MCF 10A (cell line): ENCODE measurements at places on chromosomes 13 and 19.
A peak's percentile ranks its signal among the peaks of the same experiment; 100 is the strongest.

DNA sequence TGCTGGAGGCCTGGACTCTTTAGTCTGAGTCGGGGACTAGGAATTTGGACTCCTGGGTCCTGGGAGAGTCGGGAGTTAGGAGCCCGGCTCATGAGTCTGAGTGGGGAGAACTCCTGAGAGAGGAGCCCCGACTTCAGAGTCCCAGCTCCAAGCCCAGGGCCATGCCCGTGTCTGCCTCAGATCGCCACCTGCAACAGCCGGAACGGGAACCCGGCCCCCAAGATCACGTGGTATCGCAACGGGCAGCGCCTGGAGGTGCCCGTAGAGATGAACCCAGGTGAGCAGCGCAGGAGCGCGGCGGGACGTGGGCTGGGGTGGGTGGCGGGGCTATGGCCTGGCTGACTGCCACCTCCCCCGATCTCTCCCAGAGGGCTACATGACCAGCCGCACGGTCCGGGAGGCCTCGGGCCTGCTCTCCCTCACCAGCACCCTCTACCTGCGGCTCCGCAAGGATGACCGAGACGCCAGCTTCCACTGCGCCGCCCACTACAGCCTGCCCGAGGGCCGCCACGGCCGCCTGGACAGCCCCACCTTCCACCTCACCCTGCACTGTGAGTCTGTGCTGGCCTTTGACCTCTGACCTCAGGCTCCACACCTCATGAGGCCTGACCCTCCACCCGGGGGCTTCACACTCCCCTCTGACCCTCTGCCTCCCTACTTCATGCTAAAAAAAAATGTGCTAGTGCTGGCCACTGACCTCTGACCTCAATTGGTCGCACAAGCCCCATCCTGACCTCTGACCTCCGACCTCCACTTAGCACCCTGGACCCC lies 4.4 kb downstream of the BCAM start:
- H3K4me1 ChIP-seq: peaks cover 7% of the 10 kb centered on the region
- DNase-seq: no peak
- H3K27me3 ChIP-seq: no peaks in the 10 kb centered on the region
- H3K36me3 ChIP-seq: peaks cover 4% of the 10 kb centered on the region
- no peak overlapping the region for H3K4me3 ChIP-seq

DNA sequence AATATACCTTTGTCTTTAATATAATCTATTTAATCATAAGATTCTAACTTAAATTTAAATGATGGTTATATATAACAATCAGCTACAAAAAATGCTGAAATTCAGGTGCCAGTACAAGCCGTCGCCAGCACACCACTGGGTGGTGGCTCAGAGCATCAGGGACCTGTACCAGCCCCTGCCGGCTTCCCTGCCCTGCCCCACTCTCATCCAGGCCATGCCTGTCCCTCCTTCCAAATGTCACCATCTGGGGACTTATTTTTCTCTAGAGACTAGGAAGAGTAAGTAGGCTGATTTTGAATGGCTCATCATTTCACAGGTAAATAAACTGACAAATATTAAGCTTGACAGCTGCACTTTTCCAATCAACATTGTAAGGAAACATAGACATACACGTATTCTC lies 1.6 kb downstream of the METTL21C start:
- H3K27me3 ChIP-seq: peaks cover 19% of the 10 kb centered on the region
- no peaks in the 10 kb centered on the region for H3K36me3 ChIP-seq
- H3K4me3 ChIP-seq: no peak overlapping the region
- DNase-seq: no peak
- no peaks in the 10 kb centered on the region for H3K4me1 ChIP-seq
- no peak overlapping the region for H3K27ac ChIP-seq

- no peak for DNase-seq
- H3K4me3 ChIP-seq: no peak within 1 kb of the TSS
- peaks cover 16% of the 10 kb centered on the region for H3K27me3 ChIP-seq
Observed at GRCh38 chr19:51760697-51761356, at the start of gene FPR2. Gene FPR2, plus strand, starts transcription at chr19:51761180. Its CDS starts 7,479 bp downstream, at chr19:51768659.

GRCh38 chr13:42547612-42548011 lies 26.3 kb upstream of the TNFSF11 start:
- H3K36me3 ChIP-seq: no peaks in the 10 kb centered on the region
- H3K4me1 ChIP-seq: peaks cover 6% of the 10 kb centered on the region
- H3K27me3 ChIP-seq: no peaks in the 10 kb centered on the region
- DNase-seq: no peak
- H3K4me3 ChIP-seq: no peak overlapping the region

GRCh38 chr19:13101590-13102415 lies 855 bp downstream of the LYL1 start:
- H3K4me3 ChIP-seq: no peak overlapping the region
- H3K27ac ChIP-seq: no peak overlapping the region
- H3K36me3 ChIP-seq: peaks cover 10% of the 10 kb centered on the region
- no peaks in the 10 kb centered on the region for H3K27me3 ChIP-seq
- DNase-seq: no peak

- H3K4me1 ChIP-seq: peaks cover 8% of the 10 kb centered on the region
- no peak overlapping the region for H3K4me3 ChIP-seq
- no peaks in the 10 kb centered on the region for H3K36me3 ChIP-seq
Observed at GRCh38 chr13:46866150-46866549, 30.7 kb downstream of the HTR2A start.

DNA sequence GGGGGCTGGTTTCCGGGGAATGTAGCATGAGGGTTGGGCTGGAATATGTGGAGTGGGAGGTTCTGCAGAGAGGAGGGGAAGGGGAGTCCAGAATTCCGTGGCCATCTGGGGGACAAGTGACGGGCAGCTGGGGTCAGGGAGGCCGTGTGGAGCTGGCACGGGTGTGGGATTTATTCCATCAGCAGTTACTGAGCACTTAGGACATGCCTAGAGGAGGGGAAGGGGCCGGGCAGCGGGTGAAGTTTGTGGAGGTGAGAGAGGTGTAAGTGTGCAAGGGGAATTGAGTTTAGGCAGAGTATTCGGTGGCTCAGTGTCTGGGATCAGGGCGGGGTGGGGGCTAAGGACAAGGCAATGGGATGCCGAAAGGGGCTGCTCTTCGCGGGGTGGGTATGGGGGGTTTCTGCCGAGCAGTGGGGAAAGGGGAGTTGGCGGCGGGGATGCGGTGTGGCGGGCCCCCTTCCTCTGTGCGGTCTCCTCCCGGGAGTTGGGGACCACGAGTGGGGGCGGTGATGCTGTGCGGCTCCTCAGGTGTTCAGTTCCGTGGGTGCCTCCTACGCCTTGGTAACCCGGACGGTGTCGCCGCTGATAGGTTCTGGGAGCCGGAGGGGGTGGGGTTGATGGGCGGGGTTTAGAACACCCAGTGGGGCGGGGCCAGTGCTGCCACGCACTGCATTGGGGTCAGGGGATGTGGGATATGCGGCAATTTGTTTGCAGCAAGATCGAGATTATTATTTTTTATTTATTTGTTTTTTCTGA lies 5.4 kb downstream of the CCDC61 start:
- H3K27ac ChIP-seq: no peak overlapping the region
- peaks cover 22% of the 10 kb centered on the region for H3K36me3 ChIP-seq
- no peaks in the 10 kb centered on the region for H3K27me3 ChIP-seq
- H3K4me1 ChIP-seq: peaks cover 33% of the 10 kb centered on the region

- no peak overlapping the region for H3K27ac ChIP-seq
- H3K4me1 ChIP-seq: peaks cover 33% of the 10 kb centered on the region
- peak; percentile 58 for DNase-seq
- peak overlapping the region; percentile 38 for H3K4me3 ChIP-seq
- no peaks in the 10 kb centered on the region for H3K36me3 ChIP-seq
Observed at GRCh38 chr19:40596608-40597328, 4.4 kb upstream of the LTBP4 start.

- DNase-seq: no peak
- no peaks in the 10 kb centered on the region for H3K27me3 ChIP-seq
- H3K4me1 ChIP-seq: no peaks in the 10 kb centered on the region
- no peak overlapping the region for H3K4me3 ChIP-seq
Observed at GRCh38 chr13:107075576-107075975, 507.6 kb upstream of the ARGLU1 start.

GRCh38 chr19:15810335-15810734 lies 5.1 kb downstream of the OR10H1 start:
- H3K4me1 ChIP-seq: no peaks in the 10 kb centered on the region
- H3K4me3 ChIP-seq: no peak overlapping the region
- no peaks in the 10 kb centered on the region for H3K36me3 ChIP-seq
- no peak overlapping the region for H3K27ac ChIP-seq
- H3K27me3 ChIP-seq: peaks cover 19% of the 10 kb centered on the region
- peak; percentile 25 for DNase-seq

- H3K27ac ChIP-seq: no peak overlapping the region
- no peak overlapping the region for H3K4me3 ChIP-seq
- no peaks in the 10 kb centered on the region for H3K36me3 ChIP-seq
- peaks cover 3% of the 10 kb centered on the region for H3K4me1 ChIP-seq
- H3K27me3 ChIP-seq: no peaks in the 10 kb centered on the region
- DNase-seq: no peak
Observed at GRCh38 chr13:42607546-42607945, 33.6 kb downstream of the TNFSF11 start.

DNA sequence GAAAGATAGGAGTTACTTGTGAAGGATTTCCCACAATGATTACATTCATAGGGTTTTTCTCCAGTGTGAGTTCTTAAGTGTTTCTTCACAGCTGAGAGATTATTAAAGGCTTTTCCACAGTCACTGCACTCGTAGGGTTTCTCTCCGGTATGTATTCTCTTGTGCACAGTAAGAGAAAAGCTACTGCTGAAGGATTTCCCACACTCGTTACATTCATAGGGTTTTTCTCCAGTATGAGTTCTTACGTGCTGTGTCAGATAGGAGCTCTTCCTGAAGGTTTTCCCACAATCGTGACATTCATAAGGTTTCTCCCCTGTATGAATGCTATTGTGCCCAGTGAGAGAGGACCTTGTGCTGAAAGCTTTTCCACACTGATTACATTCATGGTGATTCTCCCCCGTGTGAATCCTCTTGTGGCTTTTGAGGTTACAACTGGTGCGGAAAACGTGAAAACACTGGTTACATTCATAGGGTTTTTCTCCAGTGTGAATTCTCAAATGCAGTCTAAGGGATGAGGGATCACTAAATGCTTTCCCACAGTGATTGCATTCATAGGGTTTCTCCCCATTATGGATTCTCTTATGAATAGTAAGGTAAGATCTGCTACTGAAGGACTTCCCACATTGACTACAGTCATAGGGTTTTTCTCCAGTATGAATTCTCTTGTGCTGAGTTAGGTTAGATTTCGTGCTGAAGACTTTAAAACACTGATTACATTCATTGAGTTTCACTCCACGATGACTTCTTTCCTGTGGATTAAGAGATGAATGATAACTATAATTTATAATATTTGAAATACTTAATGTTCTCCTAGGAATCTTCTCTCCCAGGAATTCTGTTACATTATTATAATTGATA lies 20.6 kb downstream of the ZNF558 start:
- no peak overlapping the region for H3K4me3 ChIP-seq
- H3K27ac ChIP-seq: no peak overlapping the region
- no peaks in the 10 kb centered on the region for H3K27me3 ChIP-seq
- H3K36me3 ChIP-seq: peaks cover 79% of the 10 kb centered on the region

DNA sequence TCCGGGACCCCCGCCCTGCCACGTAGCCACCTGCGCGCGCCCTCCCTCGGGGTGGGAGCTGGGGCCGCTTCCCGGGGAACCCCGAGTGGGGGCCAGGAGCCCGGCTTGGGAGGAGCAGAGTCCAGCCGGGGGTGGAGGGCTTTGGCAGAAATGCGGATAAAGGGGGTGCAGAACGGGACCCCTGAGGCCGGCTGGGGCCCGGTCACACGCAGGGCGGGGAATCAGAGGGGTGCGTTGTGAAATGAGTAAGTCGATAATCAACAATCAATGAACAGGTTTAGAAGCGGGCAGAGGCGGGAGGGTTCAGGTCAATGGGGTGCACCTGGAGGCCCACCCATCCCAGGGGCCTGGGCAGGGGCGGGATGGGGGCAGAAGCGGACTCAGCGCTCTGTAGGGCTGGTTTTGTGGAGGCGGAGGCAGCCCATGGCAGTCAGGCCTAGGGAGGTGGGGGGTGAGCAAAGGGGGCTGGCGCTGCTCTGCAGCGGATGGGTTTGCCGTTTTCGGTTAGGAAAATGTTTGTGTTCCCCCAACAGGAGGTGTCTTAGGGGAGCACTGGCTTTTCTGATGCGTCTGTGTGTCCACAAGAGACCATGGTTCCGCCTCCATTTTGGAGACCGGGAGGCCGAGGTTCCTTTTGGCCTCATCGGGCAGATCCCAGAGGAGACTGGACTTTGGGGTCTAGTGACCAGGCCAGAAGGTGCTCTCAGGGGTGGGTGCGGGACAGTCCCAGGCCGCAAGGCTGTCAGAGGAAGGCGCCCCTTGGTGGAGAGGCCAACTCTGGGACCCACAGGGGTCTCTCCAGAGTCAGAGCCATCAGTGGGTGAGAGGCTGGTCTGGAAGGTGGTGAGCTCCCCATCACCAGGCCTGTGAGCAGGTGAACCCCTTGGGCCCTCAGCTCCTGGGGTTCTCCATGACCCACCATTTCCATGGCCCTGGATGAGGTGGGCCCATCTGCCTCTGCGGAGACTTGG lies 683 bp upstream of the DIRAS1 start:
- no peaks in the 10 kb centered on the region for H3K27me3 ChIP-seq
- peaks cover 1% of the 10 kb centered on the region for H3K4me1 ChIP-seq
- peak overlapping the region; percentile 27 for H3K27ac ChIP-seq
- H3K4me3 ChIP-seq: no peak overlapping the region
- no peaks in the 10 kb centered on the region for H3K36me3 ChIP-seq

DNA sequence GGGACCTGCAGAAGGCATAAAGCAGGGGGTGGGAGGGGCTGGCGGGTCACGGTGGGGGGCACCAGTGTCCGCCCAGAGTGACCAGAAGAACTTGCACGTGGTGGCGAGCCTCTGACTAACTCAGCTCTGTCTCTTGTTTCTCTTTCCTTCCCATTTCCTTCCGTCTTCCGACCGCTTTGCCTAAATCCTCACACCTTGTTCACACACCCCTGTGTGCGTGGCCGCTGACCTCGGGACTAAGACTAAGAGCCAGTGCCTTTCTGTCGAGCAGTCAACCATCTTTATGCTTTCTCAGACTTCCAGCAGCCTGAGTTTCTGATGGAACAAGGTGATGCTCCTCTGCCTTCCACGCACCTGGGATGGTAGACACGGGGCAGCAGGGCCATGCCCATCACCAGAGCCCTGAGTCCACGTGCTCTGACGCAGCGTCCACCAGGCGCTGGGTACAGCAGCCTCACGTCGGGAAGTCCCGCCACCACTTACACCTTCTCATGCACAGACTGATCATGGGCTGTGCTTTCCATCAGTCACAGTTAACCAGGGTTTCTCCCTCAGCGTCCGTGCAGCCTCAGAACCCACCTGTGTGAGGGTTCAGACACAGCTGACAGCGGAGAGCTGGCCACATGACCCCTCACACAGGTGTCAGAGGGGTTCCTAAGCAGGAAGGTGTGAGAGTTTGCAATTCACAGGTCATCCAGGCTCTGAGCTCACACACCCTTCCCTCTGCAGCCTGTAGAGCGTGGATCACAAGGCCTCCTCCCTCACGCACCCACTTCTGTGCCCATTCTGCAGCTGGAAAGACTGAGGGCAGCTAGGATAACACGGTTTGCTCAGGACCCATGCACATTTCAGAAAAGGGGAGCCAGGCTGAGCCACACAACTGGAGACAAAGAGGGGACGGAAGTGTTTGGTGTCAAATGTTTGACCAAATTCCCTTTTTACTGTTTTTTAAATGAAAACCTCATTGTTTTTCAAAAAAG lies 90.7 kb upstream of the MCF2L start:
- H3K4me1 ChIP-seq: peaks cover 4% of the 10 kb centered on the region
- H3K4me3 ChIP-seq: no peak overlapping the region
- peaks cover 5% of the 10 kb centered on the region for H3K36me3 ChIP-seq
- no peak overlapping the region for H3K27ac ChIP-seq
- no peak for DNase-seq
